ENCODE measurements at places on chromosomes 11 and 22.

DNA sequence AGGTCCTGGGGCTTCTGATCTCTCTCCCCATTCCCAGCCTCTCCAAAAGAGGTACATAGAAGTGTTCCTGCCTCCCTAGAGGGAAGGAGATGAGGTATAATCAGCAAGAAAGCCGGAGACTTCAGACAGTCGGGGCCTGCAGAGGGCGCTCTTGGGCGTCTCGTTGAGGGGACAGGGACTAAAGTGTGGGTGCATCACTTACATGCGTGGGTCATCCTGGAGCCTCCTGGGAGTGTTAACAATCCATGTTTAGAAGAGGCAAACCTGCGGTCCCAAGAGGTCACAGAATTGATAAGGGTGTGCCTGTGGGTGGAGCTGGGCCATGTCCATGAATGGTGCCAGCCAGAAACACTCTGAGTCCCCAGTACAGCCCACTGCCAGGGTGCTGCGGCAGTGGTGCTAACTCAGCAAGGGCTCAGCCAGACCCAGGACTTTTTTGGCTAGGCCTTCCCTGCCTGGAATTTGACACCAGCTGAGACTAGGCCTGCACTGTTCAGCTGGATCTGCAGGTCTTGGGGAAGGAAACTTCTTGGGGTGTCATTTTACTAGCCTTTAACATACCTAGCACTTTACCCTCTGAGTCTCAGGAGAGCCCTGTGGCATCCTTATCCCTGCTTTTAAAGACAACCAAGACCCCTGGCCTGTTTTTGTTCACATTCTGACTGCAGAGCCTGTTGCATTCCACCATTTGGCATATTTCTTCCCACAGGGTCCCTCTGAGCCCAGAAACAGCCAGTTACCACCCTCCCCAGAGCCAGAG, 5.5 kb downstream of the YDJC start:
- DNase-seq = no peak

DNA sequence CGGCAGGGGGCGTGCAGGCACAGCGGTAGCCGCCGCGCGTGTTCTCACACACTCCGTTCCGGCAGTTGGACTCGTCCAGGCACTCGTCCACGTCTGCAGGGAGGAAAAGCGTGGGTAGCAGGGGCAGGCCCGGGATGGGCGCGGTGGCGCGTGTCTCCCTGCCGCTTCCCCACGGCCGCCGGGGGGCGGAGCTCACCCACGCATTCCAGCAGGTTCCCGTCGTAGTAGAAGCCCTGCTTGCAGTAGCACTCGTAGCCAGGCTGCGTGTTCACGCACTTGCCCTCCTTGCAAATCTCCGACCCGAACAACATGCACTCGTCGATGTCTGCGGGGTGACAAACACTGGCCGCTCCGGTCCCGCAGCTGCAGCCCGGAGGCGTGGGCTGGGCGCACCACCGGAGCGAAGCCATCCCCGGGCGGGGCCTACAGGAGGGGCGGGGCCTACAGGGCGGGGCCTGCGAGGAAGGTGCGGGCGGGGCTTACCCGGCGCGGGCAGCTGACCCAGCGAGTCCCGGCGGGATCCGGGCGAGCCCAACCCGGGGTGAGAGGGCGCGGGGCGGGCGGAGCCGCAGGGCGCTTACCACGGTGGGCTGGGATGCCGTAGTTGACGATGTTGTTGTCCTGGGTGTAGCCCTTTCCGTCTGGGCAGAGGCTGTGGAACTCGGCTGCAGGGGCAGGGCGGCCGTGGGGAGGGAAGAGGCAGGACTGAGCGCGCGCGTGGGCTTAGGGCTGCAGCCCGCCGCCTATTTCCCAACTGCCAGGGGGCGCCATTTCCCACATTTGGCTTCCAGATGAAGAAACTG, 15.6 kb downstream of the SCYL1 start:
- DNase-seq = peak; percentile 81

GRCh38 chr11:27916541-27917100, 191.3 kb downstream of the KIF18A start:
- DNase-seq = no peak

GRCh38 chr11:130932086-130932712, 15.9 kb upstream of the SNX19 start:
- no peak for DNase-seq

DNA sequence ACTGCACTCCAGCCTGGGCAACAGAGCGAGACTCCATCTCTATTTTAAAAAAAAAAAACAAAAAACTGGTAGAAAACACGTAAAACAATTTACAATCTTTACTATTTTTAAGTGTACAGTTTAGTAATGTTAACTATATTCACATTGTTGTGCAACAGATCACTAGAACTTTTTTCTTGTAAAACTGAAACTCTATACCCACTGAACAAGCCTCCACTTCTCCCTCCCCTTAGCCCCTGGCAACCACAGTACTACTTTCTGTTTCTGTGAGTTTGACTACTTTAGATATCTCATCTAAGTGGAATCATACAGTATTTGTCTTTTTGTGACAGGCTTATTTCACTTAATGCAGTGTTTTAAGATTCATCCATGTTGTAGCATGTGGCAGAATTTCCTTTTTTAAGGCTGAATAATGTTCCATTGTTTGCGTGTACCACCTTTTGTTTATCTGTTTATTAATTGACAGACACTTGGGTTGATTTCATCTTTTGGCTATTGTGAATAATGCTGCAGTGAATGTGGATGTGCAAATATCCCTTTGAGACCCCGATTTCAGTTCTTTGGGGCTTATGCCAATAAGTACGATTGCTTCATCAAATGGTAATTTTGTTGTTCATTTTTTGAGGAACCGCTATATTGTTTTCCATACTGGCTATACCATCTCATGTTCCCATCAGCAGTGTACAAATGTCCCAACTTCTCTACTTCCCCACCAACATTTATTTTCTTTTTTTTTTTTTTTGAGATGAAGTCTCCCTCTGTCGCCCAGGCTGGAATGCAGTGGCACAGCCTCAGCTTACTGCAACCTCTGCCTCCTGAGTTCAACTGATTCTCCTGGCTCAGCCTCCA, 11.0 kb downstream of the DDB2 start:
- no peak for DNase-seq

DNA sequence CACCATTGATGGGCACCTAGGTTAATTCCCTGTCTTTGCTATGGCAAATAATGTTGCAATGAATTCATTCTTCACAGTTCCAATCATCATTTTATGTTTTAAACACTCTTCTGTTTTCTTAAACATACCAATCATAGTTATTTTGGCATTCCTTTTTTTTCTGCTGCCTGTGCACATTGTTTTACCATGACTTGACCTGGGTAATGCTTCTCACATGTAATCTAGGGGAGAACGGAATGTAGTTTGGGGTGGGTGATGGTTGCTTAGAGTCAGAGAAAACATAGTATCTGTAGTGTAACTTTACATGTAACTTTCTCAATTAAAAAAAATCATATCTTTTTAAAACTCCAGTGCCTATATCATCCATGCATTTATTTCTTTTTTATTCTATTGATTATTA, 1945.3 kb upstream of the RAG2 start:
- no peak for DNase-seq

DNA sequence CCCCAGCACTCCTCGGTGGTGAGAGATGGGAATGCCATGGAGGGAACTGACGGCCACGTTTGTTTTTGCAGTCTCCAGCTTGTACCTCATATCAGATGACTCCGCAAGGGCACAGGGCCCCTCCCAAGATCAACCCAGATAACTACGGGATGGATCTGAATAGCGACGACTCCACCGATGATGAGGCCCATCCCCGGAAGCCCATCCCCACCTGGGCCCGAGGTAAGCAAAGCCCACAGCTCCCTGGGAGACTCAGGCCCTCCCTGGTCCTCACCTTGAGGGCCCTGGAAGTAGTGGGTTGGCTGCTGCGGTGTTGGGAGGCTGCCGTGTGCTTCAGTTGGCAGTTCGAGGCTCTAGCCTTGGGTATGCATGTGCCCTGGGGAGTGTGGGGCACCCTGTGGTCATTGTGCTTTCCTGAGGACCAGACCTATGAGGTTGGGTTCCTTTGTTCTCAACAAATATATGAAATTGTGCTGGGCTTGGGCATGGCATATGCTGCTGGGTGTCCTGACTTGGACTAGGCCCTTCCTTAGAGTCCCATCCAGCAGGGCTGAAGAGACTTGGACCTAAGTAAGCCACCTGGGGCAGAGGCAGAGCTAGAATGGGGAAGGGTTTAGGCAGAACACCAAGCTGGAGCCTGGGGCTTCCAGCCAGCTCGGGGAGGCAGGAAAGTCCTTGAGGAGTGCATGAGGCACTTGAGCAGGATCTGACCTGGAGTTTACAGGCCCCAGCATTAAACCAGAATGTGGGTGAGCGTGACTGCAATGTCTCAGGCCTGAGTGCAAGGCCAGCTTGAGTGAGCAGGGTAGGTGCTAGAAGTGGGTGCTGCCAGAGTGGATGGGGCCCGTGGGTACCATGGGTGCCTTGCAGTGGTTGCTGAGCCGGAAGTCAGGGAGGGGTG, 26.4 kb downstream of the INCENP start:
- DNase-seq = no peak

DNA sequence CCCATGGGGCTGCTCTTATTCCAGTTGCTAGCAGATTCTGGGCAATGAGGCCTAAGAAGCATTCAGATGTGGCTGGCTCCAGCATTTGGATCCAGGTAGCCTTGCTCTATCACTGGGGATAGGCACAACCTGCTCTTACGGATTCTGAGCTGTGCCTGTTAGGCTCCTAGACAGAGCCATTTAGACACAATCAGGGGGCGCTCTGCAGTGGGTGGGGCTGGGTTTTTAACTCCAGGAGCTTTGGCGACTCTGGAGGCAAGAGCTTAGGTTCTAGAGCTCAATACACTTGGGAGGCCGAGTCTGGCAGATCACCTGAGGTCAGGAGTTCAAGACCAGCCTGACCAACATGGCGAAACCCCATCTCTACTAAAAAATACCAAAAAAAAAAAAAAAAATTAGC, 32.0 kb downstream of the KCNC1 start:
- no peak for DNase-seq

- DNase-seq = no peak
These were observed 522.8 kb upstream of the LUZP2 start for GRCh38 chr11:23974051-23974450.

DNA sequence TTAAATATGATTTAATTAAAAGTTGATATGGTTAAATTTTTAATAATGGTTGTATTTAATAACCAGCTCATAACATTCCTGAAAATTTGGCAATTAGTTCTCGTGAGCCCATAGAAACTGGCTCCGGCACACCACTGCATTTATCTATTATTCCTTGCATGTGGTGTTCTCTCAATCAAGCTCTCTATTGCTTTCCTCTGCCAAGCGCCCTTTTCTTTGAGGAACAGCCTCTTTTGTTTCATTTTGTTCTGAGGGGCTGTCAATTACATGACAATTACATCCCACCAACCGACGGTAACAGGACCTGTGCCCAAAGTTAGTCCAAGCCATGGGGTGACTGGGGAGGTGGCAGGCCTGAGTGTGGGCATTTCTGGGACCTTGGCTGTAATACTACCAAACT, 8.1 kb downstream of the C11orf91 start:
- peak; percentile 76 for DNase-seq

GRCh38 chr22:43838161-43838560, 24.2 kb downstream of the SULT4A1 start:
- DNase-seq = no peak

- DNase-seq = no peak
These were observed 263.3 kb upstream of the SYN3 start for GRCh38 chr22:33321466-33321865.

GRCh38 chr11:10428453-10428852, 26.6 kb upstream of the AMPD3 start:
- DNase-seq = no peak

DNA sequence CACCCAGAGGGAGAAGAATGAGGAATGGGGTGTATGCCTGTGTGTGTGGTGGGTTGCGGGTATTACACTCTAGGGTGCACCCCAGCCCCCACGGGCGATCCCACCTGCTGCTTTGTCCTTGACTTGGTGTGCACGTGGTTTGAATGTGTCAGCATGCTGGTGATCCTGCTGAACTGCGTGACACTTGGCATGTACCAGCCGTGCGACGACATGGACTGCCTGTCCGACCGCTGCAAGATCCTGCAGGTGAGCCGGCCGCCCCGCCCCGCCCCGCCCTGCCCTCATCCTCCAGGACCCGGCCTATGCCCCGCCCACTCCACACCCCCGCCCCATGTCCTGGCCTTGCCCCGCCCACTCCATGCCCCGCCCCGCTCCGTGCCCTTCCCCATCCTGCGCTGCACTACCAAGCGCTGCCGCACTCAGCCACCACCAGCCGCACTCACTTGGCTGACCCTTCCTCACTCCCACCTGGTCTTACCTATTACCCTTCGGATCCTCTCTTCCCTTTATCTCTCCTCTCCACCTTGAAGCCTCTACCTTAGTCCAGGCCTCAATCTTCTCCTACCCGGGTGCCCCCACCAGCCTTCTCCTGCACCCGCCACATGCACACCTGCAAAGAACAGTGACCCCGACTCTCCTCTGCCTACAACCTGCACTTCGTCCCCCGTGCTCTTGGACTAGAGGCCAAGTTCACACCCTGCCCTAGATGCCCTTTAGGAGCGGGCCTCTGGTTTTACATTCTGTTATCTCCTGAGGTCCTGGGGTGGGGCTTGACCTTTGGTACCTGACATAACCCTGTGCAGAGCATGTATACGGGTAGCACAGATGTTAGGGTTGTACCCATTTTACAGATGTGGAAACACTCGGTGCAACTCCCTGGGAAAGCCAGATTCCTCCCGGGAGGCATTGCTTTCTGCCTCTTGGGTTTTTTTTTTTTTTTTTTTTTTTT, 27.7 kb downstream of the CACNA1I start:
- no peak for DNase-seq

- no peak for DNase-seq
These were observed 875.8 kb downstream of the BRD1 start for GRCh38 chr22:48951836-48952235.

DNA sequence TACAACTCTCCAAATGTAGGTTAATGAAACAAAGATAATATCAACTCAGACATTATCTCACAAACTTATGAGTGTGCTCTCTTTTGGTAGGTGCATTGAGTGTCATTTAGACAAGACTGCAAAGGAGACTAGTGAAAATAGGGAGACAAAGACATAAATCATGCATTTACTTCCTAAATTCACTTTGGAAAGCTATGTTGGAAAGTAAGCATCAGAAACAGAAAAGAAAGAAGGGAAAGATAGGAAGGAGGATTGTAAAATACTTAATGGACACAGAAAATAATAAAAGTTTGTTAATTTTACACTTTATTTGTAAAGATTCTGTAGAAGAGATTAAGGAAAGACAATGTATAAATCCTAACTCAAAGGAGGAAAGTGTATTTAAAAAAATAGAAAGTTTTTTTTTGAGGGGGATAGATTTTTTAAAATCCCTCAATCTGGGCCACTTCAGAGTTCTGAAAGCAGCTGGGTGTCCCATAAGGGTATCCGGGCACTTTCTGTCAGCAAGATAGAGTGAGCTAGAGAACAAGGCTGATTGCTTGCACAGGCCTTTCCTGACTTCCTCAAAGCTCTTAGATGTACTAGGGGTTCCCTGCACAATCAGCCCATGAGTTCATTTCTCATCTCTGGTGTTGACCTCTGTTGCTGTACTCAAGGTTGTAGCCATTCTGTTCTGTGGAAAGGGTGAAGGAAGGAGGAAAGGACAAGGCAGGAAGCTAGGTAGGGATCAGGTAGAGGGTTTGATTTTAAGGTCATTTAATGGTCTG, 22.4 kb upstream of the RDX start:
- DNase-seq = no peak

Measured in NCI-H1092 treated with DMSO at 0.1 percent for 48 hours (cell line).